ENCODE measurements at places on chromosomes 6 and 20.

DNA sequence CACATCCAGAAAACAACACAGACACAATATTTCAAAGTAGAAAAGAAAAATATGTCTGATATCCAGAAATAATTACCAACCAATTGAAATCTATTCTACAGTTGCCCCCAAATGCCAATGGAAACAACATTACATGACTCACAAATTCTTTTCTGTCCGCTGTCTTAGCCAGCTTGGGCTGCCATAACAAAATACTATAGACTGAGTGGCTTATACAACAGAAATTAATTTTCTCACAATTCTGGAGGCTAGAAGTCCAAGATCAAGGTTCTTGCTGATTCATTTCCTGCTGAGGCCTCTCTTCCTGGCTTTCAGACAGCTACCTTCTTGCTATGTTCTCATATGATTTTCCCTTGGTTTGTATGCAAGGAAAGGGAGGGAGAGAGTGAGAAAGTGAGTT, 698.1 kb downstream of the DHX35 start:
- DNase-seq, result no peak

DNA sequence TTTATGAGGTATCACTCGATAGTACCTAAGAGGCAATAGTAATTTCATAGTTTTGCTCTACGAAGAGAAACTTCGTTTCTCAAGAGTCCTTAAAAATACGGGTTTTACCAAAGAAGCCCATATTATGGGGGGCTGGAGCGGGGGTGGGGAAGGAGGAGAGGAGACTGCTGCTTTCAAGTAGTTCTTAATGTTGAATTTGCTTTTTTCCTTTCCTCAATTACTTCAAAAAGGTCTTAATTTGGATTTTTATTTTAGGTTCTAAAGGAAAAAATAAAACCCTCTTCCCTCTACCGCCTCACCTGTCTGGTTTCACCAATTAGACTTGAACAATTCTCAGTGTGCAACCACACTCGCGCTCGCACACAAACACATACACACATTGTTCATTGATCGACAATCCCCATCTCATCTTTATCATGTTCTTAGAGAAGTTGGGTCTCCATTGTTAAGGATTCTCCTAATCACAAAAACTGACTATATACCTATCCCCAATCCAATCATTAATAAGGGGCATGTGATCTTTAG, 97.2 kb downstream of the HFE start:
- DNase-seq, result peak; percentile 46

DNA sequence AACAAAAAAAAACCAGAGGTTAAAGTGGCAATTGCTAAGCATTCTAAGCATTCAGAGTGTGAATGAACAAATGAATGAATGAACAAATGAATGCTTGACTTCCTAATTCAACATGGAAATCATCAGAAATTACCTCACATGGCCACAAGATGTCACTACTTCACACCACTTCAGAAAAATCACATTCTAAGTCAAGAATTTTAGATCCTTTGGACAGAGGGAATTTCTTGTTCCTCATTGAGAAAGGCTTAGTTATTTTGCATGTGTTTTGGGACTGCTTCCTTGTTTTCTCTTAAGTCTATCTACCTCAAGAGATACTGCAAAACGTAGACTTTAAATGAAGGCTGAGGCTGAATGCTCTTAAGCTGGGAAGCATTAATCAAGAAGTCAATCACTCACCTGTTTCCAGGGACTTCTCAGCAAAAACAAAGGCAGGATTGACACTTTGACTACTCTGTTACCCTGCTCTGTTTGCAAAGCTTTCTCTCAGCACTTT, 120.2 kb downstream of the MBOAT1 start:
- DNase-seq, result no peak

DNA sequence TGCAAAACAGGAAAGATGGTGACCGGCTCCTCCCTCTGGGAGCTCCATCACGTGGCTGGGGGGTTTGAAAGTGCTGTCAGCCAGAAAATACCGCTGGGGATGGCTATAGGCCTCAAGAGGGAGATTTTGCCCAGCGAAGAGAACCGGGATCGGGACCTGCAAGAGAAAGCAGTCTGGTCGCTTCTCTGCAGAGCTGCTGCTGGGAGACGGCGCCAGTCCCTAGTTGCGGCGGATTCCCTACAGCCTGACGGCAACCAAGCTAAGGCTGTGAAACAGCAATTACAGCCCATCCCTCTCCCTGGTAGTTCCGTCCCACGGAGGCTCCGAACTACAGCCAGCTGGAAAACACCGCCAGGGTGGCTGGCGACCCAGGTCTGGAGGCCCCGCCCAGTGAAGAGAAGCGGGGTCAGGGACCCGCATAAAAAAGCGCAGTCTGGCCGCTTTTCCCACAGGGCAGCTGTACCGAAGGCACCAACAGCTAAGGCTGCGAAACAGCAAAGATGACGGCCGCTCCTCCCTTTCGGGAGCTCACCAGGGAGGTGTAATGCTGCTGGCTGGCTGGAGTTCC, 238.1 kb upstream of the IRAK1BP1 start:
- DNase-seq, result no peak

DNA sequence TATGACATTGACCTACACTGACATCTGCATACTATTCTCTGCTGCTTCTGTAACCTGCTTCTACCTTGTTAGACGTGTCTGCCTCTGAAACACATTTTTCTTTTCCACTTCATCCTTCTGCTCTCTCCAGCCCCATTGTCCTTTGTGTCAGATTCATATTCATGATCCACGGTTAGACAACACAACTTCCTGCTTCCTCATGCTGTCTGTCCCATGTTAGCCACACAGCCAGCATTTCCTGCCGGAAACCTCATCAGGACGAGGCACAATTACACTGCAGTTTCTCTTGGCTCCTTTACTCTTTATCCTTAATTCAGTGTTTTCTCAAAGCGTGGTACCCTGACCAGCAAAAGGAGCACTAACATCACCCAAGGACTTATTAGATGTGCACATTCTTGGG, 150.2 kb downstream of the TBC1D7 start:
- DNase-seq, result no peak

DNA sequence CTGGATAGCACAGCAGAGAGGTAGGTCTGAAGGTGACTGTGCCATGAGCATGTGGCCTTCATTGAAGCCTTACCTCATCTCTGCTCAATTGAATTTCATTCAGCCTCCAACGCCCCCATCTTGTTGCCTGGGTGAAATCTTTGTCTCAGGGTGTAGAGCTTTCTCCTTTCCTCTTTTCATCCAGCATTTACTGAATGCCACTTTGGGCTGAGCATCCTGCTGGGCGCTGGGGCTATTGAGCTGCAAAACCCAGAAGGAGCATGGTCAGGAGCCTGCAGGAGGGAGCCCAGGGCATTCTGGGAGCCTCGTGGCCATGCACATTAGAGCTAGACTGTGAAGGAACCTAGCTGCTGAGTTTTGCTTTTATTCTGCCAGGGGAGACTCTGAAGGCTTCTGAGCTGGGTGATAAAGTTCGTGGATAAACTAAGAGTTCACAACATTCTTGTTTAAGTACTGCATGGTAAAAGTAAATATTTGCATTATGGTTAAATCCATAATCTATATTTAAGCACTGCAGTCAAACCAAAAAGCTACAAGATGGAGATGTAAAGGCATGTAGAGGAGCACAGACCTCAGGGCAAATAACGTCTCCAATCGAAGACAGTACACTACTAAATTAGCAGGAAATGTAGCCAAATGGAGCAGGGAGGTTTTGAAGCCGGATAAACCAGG, 13.2 kb upstream of the ASXL1 start:
- no peak for DNase-seq

DNA sequence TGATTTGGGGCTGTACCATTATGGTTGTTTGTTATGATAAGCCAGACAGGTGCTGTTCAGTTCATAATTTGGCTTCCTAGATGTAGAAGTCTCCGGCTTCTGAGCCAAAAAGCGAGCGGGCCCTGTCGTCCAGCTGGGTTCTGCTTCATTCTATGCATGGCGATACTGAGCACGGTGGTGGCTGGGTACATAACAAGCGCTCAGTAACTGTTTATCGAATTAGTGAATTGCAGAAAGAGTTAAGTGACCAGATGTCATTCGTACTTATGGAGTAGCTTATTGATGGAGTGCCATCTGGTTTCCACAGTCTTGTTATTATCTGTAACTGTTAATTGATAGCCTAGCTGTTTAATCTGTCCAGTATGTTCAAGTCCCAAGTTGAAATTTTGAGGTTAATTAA, 85.0 kb downstream of the DTD1 start:
- DNase-seq, result no peak

- DNase-seq, result no peak
These were observed 12.8 kb downstream of the SNX14 start for GRCh38 chr6:85580878-85581267.

- DNase-seq, result no peak
These were observed 43.6 kb downstream of the REPS1 start for GRCh38 chr6:138944412-138944811.

Data from stimulated activated effector memory CD8-positive, alpha-beta T cell treated with anti-CD3 and anti-CD28 coated beads, Interleukin-12 subunit alpha, Interleukin-12 subunit beta, amount 100 ng/mL, for 72 hours (primary cell).